ENCODE measurements at places on chromosomes 2 and 18.

DNA sequence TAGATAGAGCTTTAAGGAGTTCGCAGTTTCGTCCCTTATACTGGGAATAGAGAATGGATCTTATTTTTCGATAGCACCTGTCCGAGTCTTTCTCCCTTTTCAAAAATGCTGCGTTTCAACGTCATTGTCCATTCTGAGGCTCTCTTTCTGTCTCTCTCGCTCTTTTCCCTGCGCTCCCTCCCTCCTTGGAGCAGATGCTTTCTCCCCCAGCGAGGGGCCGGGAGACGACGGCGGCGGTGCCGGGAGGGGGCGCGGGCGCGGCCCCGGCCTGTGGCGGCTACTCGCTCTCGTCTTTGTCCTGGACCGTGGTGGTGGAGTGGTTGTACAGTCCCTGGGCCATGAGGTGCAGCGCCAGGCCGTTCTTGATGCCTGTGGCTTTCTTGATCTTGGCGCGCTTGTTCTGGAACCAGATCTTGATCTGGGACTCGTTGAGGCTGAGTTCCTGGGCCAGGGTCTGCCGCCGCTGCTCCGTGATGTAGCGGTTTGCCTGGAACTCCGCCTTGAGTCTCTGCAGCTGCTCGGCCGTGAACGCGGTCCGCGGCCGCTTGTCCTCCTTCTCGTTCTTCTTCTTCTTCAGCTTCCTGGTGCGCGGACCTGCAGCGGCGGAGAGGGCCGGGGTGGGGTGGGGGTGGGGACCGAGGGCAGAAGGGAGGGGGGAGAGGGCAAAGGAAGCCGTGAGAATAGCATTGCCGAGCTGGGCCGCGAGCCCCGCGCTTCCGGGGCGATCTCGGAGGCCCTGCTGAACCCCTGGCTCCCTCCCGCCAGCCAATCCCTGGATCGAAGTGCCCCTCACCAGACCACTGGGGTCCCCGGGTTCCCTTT is 4.6 kb downstream of the EN1 start:
- DNase-seq: peak; percentile 72

DNA sequence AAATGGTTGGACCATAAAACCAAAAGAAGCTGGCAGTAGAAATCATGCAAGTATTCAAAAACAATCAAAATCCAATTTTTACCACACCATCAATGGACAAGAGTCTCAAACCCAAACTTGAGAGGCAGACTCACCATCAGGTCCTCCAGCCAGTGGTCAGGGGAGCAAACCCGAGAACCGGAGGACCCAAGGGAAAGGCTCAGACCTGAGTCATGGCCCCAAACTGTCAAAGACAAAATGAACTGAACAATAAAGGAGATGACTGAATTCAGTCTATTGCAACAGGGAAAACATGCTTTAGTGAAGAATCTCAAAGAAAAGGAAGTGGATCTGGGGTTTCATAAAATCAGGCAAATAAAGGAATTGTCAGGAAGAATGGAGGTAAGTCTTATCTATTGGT is 150.7 kb upstream of the MGAT5 start:
- peak; percentile 29 for DNase-seq

- no peak for DNase-seq
These were observed 608.1 kb downstream of the LRP1B start for GRCh38 chr2:141522702-141523101.

- DNase-seq: no peak
These were observed 825 bp upstream of the SCYGR1 start for GRCh38 chr2:227388537-227389011.

- DNase-seq: no peak
These were observed 1.4 kb downstream of the SPR start for GRCh38 chr2:72888438-72889202.

DNA sequence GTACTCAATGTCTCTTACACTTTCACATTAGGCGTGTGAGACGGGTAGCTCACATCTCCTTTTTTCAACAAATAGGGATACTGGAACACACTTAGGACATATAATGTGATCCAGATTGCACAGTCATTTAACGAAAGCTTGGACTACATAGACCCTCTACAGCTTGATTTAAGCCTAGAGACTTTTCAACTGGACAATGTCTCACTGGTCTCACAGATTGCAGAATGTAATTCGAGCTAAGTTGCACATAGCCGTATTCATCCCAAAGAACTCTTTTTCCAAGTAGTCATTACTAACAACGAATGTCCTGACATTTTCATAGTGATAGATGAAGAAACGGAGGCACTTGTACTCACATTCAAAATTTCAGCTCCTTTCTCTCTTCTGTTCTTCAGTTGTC is 612.1 kb downstream of the ZEB2 start:
- DNase-seq: no peak

DNA sequence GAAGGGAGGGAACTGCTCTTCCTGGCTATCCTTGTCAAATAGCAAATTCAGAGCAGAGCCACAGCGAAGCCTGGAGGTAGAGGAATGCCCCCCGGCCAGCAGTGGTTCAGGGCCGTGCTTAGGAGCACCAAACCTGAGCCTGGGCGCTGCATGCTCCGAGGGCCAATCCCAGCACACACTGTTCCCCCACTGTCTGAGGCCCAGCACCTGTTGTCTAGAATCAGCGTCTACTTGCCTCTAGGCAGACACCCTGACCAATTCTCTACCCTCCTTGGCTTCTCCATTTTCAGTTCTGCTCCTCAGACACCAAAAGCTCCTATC is 177.6 kb upstream of the PKDCC start:
- no peak for DNase-seq

- no peak for DNase-seq
These were observed 294.3 kb upstream of the SETBP1 start for GRCh38 chr18:44386401-44386800.

DNA sequence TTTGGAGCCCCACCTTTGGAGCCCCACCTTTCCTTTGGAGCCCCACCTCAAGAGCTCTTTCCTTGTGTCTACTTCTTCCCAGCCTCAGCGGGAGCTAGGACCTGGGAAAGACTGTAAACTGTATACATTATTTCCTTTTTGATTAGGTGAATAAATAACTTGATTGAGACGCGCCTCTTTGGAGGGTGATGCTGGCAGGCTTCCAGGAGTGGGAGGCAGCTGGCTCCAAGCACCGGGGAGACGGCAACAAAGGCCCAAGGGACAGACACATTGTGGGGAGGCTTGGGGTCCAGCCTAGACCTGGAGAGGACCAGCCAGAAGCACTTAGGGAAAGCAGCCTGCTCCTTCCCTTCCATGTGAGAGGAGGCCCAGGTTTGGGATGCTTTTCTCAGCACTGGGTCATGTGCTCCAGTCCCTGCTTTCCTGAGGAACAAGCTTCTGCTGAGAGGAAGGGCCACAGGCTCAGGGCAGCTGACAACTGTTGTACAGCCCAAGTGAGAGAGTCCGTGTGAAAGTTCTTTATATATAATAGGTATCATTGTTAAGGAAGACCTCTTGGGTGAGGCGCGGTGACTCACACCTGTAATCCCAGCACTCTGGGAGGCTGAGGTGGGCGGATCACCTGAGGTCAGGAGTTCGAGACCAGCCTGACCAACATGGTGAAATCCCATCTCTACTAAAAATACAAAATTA is 297.2 kb upstream of the SLC14A2 start:
- DNase-seq: no peak

DNA sequence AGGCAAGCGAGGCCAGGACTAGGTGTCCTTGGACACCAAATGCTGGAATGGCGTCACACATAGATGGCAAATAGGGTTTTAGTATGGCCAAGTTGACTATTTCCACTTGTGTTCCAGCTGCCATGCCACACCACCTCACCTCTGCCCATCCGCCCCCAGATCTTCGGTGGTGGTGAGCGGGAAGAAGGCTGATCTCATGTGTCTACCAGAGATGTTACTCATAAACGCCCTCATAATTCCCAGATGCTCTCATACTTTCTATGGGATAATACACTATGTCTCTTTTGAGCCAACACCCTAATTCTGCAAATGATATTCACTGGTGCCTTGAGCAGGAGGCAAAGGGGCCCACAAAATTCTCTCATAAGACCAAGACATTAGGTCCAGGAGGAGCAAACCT is 281.1 kb upstream of the FN1 start:
- no peak for DNase-seq

DNA sequence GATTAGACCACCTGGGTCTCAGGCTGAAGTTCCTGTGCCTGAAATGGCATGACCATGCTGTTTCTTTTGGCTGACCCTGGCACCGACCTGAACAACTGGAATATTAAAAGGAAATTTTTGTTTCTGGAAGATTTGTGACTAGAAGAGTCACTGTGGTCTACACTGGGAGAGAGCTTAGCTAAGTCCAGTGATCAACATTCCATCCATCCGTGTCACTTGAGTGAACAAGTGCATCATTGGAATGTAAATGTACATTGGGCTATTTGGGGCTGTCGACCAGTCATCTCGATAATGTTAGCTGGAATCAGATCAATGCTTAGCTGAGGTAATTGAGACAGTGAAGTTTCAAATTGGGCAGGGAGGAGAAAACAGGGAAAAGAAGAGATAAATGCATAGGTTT is 95.4 kb upstream of the CCDC85A start:
- DNase-seq: no peak

DNA sequence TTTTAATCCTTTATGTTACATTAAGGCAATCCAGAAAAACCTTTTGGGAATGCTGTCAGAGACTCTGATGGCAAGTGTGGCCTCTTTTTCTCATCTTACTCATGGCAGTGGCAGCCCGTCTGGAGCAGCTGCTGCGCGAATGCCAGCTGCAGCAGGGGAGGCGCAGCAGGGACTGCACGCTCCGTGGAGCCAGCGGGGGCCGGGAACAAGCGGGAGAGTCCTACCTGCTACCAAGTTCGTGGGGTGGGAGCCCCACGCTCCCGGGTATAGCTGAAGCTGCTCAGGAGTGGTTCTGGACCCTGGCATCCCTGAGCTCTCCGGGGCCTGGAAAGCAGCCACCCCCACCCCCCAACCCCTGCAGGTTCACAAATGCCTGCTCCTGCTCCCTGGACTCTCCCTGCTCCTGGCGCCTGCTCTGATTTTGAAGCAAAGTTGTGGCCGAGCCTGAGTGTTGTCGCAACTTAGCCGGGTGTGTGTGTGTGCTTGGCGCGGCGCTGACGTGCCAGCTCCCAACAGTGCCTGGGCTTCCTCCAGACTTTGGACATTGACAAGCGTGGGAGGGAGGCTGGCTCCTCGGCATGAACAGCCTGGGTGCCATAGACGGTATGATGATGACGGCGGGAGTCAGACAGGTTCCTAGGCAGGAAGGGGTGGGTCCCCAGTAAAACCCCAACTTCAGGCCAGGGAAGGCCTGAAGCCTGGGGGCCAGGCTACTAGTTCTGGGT is 21.7 kb downstream of the TMX3 start:
- DNase-seq: no peak

- DNase-seq: no peak
These were observed 118.7 kb downstream of the SPTBN1 start for GRCh38 chr2:54574860-54575247.

GRCh38 chr2:189441709-189442074 is 418 bp downstream of the WDR75 start:
- DNase-seq: no peak

- no peak for DNase-seq
These were observed 383.4 kb downstream of the CBLN2 start for GRCh38 chr18:72160510-72161445.

Measured in islet precursor cell (in vitro differentiated cells).